Activated gamma-delta T cell (primary cell): ENCODE measurements at places on chromosomes 5 and 9.

DNA sequence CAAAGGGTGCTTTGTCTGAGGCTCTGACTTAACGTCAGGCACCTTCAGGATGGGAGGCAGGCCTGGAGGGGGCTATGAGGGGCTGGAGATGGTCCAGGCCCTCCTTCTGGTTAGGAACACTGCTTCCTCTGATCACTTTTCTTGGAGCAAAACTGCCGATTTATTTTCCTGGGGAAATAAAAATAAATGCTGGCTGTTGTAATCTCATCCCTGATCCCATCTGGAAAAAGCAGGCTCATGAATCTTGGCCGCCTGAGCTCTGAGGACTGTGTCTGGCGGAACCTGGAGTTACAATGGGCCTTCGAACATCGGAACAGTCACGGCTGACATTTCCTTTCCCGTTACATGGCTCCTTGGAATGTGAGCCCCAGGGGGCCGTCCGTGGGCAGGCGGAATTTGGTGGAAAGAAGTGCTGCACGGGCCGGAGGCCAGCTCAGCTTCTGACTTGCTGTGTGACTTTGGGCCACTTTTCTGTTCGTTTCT, 157.8 kb downstream of the RGS3 start:
- DNase-seq, result no peak

DNA sequence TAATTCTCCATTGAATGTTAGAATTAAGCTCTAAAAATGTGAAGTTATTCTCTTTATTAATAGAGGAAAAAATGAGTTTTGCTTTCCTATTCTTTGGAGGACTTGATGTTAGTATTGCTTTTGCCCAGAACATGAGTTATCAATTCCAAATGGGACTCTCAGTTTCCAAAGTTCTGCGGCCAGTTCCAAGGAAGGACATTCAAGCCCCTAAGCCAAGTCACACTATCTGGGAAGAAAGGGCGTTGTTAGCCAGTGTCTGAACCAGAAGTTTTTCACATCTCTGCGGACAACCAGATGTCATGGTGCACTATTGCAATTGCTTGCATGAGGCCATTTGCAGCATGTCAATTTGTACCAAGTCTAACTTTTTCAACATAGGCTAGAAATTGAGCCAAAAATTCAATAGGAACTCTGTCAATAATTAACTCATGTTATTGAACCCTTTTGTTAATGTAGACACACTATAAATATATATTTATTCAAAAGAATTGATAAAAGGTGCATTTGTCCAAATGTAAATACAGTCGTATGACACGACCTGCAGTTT, 183.3 kb upstream of the PIK3R1 start:
- no peak for DNase-seq

DNA sequence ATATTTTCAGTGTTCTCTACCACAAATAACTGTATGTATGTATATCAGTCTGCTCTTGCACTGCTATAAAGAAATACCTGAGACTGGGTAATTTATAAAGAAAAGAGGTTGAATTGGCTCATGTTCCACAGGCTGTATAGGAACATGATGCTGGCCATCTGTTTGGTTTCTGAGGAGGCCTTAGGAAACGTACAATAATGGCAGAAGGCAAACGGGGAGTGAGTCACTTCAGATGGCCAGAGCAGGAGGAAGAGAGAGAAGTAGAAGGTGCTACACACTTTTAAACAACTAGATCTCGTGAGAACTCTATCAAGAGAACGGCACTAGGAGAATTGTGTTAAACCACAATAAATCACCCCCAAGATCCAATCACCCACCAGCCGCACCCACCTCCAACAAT, 121.7 kb downstream of the ADAMTS6 start:
- no peak for DNase-seq

DNA sequence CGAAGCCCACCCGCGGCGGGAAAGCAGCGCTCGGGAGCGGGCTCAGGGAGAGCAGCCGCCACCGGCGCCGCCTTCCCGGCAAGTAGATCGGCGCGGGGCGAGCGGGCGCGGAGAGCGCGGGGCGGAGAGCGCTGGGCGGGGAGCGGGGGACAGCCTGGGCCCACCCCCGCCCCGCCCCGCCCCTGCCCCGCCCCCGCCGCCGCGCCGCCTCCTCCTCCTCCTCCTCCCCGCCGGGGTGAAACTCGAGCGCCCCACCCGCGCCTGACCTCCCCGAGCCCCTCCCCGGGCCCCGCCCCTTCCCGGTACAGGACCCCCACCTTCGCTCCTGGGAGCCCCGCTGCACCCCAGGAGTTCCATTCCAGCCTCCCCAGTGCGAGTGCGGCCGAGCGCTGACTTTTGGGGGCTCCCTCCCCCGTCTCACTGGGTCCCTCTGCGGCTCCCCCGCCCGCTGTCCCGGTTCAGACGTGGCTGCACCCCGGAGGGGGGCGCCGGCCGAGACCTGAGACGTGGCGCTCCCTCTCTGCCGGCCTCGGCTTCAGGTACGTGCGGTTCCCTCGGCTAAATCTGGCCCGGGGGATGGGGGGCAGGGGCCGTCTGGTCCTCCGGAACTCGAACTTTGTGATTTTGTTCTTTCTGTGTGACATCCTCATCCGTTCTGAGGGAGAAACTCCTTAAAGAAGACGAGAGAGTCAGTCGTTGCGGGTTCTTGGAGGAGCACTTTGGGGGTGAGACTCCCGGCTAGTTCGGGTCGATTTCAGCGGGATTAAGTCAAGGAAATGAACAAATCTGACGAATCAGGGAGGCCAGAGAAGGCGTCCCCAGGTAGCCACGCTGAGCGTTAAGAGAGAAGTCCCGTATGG, at the start of gene SEMA5A:
TSS of gene SEMA5A (minus strand) at position 84 of the 860 bp plus-strand sequence. CDS start 166,129 bp downstream, outside the sequence.
- no peak for DNase-seq

DNA sequence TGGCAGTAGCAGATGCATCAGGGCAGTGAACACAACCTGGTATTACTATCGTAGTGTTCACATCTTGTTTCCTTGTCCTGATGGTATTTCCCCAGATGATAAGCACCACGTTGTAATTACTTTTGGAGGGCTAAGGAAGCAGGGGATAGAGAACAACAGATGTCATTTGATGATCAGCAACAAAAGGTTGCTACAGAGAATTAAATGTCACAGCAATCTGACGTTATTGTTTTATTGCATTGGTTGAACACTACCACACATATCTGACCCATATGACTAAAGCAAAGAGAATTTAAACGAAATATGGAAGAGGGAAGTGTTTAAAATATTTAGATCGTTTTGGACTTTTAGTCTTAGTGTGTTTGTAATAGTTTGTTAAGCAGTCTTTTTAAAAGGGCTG, 408.3 kb downstream of the SH3GL2 start:
- no peak for DNase-seq

- DNase-seq, result no peak
Measured at GRCh38 chr5:110361471-110361870, 365.0 kb downstream of the TMEM232 start.
